NCI-H446 treated with DMSO at 0.1 percent for 48 hours (cell line): ENCODE measurements at places on chromosomes 3 and 15.

DNA sequence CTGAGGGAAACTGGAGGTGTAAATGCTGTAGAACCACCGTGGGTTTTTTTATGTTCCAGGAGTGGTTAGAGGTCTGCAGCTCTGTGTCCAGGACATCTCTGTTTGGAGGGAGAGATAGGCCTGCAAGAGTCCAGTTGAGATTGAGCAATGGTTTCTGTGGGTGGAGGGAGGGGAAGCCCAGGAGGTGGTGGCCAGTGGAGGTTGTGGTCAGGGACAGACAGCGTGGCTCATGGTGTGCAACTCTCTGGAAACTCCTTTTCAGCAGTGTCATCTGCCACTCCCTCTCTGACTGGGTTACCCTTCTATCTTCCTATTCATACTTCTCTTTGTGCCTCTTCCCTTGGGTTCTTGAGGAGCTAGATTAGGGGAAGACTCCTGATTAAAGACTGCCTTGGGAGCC, 9.6 kb downstream of the XCR1 start:
- no peak for DNase-seq

GRCh38 chr3:187957165-187957581, 196.8 kb upstream of the LPP start:
- DNase-seq, result no peak

- DNase-seq, result peak; percentile 53
Observed at GRCh38 chr3:171198781-171199472, 172.4 kb upstream of the SLC2A2 start.

DNA sequence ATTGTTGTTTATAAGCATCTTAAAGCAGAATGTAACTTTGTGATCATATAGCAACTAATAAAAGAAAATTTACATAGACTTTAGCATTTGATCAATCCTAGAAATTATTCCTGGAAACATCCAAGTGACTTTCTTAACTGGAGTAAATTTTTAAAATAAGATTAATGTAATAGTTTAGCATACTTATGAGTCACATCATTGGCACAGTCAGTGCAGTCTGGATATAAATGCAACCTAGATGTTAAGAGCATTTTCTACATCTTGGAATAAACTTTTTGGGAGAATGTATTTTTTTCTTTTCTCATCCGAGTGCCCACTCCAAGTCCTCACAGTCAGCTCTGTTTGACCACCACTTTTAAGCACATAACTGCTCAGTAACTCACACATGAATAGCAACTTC, 324.6 kb upstream of the PLSCR5 start:
- no peak for DNase-seq

GRCh38 chr3:54120657-54121413, 1.5 kb upstream of the CACNA2D3 start:
- no peak for DNase-seq

GRCh38 chr15:41828807-41829141, 882 bp downstream of the JMJD7 start:
- no peak for DNase-seq

GRCh38 chr3:43892061-43892460, 201.3 kb downstream of the ABHD5 start:
- no peak for DNase-seq

GRCh38 chr15:62432702-62433398, 267.8 kb upstream of the C2CD4B start:
- DNase-seq, result no peak

DNA sequence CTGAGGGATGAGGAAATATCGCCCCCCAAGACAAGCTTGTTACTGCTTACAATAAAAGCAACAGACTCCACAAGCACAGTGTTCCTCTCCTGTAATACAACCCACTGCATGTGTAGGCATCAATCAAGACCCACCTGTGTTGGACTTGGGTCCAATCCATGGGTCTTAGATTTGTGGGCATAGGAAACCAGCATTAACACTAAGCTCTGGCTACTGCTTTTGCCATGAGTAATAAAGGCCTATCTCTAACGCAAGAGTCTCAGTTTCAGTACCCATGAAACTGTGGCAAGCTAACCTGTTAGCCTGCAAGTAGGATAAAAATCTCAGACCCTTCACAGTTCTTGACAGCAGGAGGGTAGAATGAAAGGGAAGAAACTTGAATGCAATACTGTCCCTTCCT, 5.2 kb upstream of the EIF1B start:
- no peak for DNase-seq

DNA sequence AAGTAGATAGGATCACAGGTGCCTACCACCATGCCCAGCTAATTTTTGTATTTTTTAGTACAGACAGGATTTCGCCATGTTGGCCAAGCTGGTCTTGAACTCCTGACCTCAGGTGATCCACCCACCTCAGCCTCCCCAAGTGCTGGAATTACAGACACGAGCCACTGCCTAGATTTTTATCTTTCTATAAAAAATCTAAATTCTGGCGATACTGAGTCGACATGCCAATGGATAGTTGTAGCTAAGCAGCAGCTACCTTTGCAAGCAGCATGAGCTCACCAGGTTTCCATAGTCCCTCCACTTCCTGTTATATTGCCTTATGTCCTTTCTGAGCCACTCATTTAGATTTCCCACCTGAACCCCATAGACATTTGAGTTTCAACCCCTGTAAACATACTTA, 13.1 kb upstream of the FMN1 start:
- no peak for DNase-seq

- no peak for DNase-seq
Observed at GRCh38 chr15:95604634-95605036, 725.9 kb upstream of the NR2F2 start.

DNA sequence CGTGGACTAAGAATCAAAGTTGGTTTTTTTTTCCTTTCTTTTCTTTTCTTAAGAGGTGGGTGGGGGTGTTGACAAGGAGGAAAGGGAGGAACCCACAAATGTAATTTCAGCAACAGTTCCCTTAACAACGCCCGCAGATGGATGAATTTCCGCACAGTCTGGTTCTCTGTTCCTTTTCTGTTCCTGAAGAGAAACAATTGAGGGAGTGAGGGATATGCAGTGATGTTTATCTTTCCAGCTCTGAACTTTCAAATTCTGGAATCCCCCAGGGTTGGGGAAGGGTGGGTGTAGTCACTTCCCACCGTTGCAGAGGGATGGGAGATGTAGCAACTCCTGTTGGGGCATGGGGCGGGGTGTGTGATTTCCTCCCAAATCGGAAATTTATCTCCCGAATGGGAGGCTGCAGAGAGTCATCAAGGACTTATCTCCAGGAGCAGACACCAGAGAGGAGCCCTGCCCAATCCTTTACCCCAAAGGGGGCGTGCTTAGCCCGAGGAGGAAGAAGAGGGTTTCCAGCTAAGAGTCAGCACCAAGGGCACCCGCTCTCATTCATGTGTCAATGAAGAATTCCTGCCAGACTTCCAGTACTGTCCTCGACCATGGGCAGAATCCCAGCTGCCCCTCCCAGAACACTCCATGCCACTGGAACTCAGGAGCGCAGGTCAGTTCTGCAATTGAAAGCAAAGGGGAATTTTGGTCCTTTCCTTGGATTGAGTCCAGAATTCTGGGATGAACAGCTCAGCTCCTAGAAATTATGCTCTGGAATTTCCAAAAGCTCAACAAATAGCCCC, 35.0 kb upstream of the CFAP161 start:
- DNase-seq, result no peak

DNA sequence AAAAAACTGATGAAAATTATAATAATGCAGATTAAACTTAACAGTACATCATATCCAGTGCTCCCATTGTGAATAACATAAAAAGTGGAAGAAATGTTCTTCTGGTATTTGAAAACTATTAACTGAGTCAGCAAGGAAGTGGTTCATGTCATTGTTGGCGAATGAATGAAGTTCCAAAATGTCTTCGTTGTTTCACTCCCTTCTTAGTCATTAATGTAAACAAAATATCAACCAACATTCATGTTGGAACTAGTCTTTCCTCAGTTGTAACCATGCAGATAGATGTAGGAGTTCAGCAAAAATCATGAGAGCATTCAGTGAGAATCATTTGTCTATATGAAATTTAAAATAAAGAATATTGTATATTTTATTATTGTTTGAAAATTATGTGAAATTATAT, 44.1 kb upstream of the ICE2 start:
- no peak for DNase-seq

DNA sequence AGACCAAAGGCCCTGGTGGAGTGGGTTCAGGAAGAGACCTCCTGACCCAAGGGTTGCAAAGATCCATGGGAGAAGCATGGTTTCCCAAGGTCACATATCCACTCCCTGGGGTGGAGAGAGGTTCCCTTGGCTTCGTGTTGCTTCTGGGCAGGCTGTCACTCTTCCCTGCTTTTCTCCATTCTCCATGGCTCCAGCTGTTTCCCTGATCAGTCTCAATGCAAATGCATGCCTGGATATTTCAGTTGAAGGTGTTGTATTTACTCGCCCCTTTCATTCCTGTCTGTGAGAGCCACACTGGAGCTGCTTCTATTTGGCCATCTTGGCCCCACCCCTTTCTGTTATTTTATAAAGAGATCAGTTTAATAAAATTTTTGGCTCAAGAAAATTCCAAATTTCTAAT, 95.0 kb upstream of the PLSCR4 start:
- no peak for DNase-seq

GRCh38 chr3:110711130-110711832, 360.3 kb upstream of the NECTIN3 start:
- DNase-seq, result no peak

- no peak for DNase-seq
Observed at GRCh38 chr3:147089286-147089685, 317.1 kb downstream of the ZIC4 start.

DNA sequence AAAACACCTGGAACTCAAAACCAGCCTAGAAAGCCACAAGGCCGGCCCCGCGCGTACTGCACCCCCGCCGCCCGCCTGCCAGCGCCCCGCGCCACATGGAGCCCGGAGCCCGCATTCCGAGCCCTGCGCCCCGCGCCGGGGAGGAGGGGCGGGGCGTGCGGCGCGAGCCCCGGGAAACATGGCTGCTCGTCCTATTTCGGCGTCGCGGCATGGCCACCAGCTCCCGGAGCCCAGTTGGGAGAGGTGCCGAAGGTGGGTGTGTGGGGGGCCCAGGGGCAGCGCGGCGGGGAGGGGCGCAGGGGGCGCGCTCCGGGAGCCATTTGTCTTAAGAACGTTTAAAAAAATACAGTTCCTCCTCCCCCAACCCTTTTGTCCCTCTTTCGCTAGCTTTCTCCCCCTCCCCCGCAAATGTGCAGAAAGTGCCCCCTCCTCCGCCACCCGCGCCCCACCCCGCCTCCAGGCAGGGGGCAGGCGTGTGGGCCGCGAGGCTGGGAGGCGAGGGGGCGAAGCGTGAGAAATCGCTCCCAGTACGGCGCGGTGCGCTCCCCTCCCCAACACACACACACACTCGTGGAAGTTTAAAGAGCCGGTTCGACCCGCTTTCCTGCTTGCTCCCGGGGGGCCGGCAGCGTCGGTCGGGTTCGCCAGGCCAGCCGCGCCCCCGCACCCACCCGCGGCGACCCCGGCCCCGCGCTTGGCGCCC, 2.5 kb downstream of the ANP32A start:
- DNase-seq, result peak; percentile 41

DNA sequence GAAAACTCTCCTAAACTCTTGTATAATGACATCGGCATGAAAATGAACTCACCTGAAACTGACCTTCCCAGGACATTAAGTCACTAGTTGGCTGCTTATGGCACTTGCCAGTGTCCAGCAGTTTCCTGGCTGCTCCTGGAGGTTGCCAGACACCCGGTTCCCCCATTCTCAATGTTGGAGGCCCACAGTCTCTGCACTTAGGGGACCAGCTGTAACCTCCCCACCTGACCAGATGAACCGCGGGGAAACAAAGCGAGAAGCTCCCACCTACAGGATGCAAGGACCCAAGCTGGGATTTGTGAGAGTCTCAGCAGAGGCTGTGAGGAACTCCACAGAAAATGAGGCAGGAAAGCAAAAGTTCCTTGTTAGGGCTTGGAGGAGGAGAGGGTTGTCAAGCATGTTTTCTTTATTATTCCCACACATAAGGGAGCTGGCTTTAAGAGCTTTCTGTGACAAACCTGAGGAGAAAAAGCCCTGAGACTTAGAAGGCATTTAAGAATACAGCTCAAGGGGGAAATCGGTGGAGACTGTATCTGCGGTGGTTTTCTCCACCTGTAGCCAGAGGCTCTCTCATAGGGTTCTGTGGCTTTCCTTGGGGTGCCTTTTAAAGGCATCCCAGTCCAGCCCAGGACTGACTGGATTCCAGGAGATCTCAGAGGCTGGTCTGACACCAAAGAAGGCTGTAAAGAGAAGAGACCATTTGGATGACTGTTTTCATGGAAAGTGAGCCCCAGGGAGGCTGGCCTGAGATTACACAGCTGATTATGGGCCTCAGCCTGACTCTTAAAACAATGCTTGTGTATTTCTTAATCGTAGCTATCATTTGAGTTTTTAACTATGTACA, 4.6 kb downstream of the TPM1 start:
- DNase-seq, result no peak

- DNase-seq, result no peak
Observed at GRCh38 chr15:48602358-48603122, 43.0 kb downstream of the FBN1 start.

DNA sequence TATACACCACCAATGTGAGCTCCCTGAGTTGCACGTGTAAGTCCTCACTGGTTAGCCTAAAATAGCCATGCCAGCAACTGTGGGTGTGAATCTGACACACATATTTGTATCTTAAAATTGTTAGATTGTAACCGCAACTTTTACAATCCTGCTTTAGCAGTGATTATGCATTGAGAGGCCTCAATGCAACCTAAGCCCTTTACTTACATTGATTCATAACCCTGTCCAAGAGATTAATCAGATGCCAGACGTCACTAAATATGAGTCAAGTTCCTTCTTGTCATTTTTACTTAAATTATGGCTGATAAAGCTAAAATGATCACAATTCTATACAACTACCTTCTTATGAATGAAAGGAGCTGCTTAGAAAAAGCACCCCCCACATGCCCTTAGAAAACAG, 46.9 kb downstream of the IL17RD start:
- DNase-seq, result no peak

GRCh38 chr3:4749567-4750002, 229.7 kb upstream of the BHLHE40 start:
- DNase-seq, result no peak

DNA sequence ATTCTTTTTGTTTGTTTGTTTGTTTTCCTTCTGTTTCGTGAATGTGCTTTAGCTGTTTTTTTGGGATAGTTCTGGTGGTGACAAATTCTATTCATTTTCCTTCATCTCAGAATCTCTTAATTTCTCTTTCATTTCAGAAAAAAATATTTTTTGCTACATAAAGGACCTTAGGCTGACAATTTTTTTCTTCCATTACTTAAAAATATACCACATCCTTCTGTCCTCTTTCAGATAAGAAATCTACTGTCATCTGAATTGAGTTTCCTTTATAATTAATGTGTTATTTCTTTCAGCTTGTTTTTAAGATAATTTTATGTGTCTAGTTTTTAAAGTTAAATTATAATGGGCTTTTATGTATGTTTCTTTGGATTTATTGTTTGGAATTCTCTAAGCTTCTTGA, 47.6 kb downstream of the IL16 start:
- no peak for DNase-seq

- no peak for DNase-seq
Observed at GRCh38 chr3:113551820-113552219, 19.5 kb downstream of the SIDT1 start.

- no peak for DNase-seq
Observed at GRCh38 chr3:157069406-157069805, 90.5 kb downstream of the CCNL1 start.

DNA sequence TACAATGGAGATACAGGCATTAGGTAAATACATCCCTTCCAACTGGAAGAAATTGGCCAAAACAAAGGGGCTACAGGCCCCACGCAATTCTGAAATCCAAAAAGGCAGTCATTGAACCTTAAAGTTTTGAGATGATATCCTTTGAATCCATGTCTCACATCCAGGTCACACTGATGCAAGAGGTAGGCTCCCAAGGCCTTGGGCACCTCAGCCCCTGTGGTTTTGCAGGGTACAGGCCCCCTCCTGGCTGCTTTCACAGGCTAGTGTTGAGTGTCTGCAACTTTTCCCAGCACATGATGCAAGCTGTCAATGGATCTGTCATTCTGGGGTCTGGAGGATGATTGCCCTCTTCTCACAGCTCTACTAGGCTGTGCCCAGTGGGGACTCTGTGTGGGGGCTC, 766.7 kb downstream of the ZBBX start:
- no peak for DNase-seq
